NCI-H1417 (cell line): ENCODE measurements at places on chromosomes 4 and X.
A peak's percentile ranks its signal among the peaks of the same experiment; 100 is the strongest.

GRCh38 chr4:3464911-3465697, 2.0 kb downstream of the DOK7 start:
- DNase-seq: no peak

DNA sequence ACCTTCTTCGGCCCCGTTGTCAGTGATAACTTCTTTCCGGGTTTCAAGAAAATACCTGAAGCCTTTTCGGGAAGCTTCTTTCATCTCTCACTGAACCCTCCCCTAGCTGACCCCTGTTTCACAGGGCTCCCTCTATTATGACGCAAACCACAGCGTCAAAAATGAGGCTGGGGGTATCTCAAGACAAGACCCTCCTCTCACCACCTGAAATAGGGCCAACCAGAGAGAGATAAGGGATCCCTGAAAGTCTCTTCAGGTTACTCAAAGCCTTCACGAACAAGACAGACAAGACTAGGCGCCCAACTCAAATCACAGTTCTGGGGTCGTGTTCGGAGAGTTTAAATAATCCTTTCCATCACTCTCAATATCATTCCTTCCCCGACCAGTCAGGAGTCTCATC, 1.2 kb downstream of the PHF8 start:
- DNase-seq: no peak

DNA sequence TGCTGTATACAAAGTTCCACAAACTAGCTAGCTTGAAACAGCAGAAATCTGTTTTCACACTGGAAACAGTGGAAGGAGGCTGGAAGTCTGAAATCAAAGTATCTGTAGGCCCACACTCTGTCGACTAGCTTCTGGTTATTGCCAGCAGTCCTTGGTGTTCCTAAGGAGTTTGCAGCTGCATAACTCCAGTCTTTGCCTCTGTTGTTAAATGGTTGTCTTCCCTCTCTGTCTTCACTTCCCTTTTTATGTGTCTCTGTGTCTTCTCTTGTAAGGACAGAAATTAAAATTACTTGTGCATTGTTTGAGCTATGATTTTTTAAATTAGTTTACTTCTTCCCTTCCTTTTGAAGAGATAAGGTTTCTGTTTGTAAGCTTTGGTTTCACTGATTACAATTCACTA, 8.2 kb downstream of the MTHFD2L start:
- no peak for DNase-seq

DNA sequence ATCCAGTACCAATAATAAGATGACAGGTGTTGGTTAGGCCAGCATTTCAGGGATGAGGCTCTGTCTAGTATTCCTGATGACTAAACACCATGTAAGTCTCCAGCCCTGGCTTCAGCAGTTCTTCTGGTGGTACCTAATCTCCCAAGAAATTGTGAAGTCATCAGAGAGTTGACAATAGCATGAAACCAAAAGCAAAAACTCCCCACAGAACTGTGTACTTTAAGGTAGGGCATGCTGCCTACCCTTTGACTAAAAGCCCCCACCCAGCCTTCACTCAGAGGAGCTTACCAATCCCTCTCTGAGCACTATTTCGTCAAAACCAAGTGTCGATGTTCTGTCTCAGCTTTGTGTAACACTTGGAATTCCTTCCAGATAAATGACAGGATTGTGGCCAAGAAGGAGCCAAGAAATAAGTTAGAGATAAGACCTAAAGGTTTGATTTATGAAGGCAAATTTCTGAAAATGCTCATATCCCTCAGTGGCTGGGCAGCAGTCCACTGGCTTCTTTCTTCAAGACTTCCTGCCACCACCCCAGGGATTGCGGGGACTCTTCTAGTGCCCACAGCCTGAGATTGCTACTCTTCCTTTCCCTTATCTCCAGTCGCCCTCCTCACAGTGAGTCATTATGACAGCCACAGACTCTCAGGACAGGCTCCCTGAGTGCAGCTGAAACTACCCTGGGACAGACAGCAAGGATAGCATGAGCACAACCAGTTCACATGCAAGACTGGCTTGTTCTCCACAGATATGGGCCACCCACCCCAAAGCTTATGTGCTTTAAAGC, 67.3 kb upstream of the LHFPL1 start:
- no peak for DNase-seq

GRCh38 chrX:132999209-132999608, 40.8 kb upstream of the HS6ST2 start:
- DNase-seq: no peak

- DNase-seq: peak; percentile 58
Observed at GRCh38 chr4:67288964-67289363, 256.3 kb downstream of the CENPC start.
